ENCODE measurements at places on chromosomes 6 and 20. TPM values are rescaled to one million over a fixed set of nuclear protein-coding genes. Genes with fewer than 3 reads are reported as not detected.

The TCF19 gene
- 7.1 TPM for total RNA-seq

The LY6G6F gene
- 2.2 TPM for total RNA-seq

The CCN5 gene
- total RNA-seq = 168 TPM

The TRIM40 gene
- not detected for total RNA-seq

The F13A1 gene
- 49.6 TPM for total RNA-seq

The PDE7B gene
- 1.0 TPM for total RNA-seq

The SRSF12 gene
- total RNA-seq = 0.23 TPM

The TFAP2C gene
- total RNA-seq = 4.3 TPM
